ENCODE measurements at places on chromosomes 13 and 19.

DNA sequence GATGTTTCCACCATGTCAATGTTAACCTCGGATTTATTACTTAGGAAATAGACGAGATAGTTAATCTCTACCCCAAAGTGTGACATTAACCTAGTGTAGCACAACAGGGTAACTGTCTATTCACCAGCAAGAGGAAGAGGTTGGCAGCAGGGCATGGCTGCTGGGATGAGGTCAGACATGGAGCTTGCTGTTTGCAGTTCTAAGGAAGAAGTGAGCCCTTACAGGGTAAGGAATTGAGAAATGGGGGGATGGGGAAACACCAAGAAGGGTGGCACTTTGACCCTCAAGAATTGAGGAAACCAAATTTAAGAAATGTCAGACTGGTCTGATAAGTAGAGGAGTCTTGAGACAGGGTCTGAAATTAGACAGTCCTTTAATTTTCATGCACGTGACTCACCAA lies 62.4 kb downstream of the MBD3L2B start:
- DNase-seq = no peak

- DNase-seq = peak; percentile 18
These were observed 953 bp downstream of the DZIP1 start for GRCh38 chr13:95643571-95643935.

- no peak for DNase-seq
These were observed 585 bp downstream of the MAP1S start for GRCh38 chr19:17719730-17720400.

- DNase-seq = no peak
These were observed 36.6 kb downstream of the FOXO1 start for GRCh38 chr13:40629678-40630384.

DNA sequence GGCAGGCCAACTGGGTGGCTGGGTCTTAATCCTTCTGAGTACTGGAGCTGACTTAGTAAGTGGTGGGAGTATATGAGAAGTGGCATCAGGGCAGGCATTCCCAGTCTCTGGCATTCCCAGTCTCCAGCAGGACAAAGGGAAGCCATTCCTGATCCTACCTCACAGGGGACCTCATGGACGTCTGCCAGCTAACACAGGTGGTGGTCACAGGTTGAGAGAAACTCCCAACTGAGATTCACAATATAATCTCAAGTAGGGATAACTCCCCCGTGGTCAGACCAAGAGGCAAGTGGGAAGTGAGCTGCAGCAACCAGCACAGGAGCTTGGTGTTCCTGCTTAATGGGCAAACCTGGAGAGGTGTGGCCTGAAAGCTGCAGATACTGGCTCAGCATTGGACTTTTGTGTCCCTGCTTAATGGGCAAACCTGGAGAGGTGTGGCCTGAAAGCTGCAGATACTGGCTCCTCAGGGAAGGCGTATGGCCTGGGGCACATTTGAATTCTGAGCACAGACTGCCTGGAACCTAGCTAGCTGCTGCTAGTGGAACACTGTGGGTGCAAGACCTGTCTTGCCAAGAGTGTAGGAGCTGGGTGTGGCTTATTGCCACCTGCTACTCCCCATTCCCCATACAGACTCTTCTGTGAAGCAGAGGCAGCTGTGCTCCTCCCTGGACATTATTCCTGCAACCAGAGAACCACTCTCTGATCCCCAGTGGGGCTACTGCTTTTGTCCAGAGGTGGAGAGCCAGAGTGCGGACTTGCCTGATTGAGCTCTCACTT lies 25.9 kb upstream of the OR10H2 start:
- no peak for DNase-seq

- no peak for DNase-seq
These were observed 5.9 kb downstream of the NOTCH3 start for GRCh38 chr19:15194938-15195337.

GRCh38 chr13:73722120-73722519 lies 412.1 kb downstream of the KLF12 start:
- DNase-seq = no peak

DNA sequence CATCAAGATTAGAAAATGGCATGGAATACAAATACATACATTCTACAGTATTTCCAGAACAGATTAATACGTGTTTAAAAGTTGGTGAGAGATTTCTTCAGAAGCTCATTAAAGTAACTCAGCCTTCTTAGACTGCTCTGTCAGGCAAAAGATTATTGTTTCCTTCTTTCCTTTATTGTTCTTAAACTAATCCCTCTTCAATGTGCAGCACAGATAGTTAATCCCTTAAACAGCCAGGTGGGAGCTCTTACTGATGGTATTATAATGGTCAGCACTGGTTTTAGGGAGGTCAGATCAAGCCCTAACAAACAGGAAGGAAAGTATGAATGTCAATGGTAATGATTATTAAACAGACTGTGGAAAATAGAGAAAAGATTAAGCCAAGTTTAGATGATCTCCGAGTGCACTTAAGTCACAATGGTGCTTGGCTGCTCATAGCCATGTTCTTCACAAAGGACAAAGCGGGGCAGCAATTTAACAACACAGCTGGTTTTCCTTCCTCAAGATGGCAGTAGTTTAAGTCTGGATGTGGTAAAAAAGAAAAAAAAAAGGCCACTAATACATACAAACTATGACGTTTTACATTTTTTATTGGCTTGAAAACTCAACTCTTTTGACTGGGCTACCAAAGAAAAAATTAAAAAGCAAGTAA lies 992.6 kb downstream of the PCDH9 start:
- peak; percentile 60 for DNase-seq

GRCh38 chr19:28899703-28900102 lies 313.2 kb downstream of the UQCRFS1 start:
- no peak for DNase-seq
